Stimulated activated CD8-positive, alpha-beta memory T cell treated with anti-CD3 and anti-CD28 coated beads, Interleukin-12 subunit alpha, Interleukin-12 subunit beta, amount 100 ng/mL, for 1 hour (primary cell): ENCODE measurements at places on chromosomes 12 and 14.

- no peak for DNase-seq
These were observed 536 bp downstream of the PARPBP start for GRCh38 chr12:102120564-102120873.

GRCh38 chr14:95250936-95251335 is 68.8 kb downstream of the CLMN start:
- no peak for DNase-seq

- no peak for DNase-seq
These were observed 13.1 kb downstream of the BATF start for GRCh38 chr14:75535164-75535898.

GRCh38 chr14:23468704-23469126 is 788 bp upstream of the NGDN start:
- DNase-seq: no peak

DNA sequence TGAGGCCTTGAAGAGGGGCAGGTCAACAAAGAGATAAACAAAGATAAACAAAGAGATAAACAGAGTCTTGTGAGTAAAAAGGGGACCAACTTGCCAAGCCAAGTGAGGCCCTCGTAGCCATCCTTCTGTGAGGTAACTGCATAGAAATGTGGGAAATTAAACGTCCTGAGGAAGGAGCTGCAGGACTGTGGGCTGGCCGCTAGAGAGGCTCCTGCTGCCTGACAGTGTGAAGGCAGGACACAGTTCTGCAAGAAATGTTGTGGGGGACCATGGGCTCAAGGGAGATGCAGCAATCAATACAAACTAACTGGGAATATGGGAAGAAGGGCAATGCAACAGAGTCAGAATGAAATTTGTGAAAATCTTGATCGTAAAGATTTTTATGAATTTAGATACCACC is 91.9 kb downstream of the SLC8A3 start:
- DNase-seq: no peak

DNA sequence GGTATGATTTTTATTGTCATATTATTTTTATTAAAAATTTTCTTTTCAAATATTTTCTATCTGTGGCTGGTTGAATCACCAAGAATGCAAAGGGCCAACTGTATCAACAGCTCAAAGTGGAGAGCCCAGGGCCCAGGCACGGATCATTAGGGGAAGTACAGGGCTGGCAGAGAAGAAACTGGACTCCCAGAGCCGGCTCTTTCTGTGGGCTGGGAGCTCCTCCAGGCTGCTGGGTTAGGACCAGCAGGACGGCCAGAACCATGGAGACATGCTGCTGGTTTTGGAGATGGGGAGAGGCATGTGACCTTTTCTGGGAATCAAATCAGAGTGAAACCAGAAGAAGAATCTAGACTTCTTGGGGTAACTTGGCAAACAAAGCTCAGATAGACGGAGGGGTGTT is 220.5 kb downstream of the CACNA1C start:
- DNase-seq: no peak

DNA sequence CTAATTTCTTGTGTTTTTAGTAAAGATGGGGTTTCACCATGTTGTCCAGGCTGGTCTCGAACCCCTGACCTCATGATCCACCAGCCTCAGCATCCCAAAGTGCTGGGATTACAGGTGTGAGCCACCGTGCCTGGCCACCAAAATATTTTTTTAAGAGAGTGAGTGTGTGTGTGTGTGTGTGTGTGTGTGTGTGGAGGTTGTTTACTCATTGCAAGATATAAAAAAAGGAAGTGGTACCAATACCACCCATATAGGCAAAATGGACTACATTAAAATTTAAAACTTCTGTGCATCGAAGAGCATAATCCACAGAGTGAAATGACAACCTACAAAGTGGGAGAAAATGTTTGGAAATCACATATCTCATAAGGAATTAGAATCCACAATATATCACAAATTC is 15.5 kb upstream of the CLEC2A start:
- no peak for DNase-seq

GRCh38 chr12:77932216-77932615 is 101.5 kb downstream of the NAV3 start:
- no peak for DNase-seq

GRCh38 chr14:30621354-30621939 is 672 bp upstream of the SCFD1 start:
- DNase-seq: no peak

DNA sequence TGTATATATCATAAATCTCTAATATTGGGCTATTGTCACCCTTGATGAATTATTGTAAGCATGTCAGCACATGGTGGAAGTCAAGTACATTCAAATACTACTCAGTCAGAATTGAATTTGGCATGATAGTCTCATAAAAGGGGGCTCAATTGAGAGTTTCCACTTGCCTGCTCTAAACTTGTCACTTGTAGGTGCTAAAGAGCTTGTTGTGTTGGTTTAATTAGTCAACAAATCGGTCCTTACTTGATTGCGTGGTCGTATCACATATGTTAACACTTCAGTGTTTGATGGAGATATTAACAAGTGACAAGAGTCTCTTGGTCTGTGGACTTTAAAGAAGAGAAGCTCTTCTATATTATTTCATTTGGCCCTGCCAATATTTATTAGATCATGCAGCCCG is 81.1 kb downstream of the NKX2-1 start:
- DNase-seq: no peak

DNA sequence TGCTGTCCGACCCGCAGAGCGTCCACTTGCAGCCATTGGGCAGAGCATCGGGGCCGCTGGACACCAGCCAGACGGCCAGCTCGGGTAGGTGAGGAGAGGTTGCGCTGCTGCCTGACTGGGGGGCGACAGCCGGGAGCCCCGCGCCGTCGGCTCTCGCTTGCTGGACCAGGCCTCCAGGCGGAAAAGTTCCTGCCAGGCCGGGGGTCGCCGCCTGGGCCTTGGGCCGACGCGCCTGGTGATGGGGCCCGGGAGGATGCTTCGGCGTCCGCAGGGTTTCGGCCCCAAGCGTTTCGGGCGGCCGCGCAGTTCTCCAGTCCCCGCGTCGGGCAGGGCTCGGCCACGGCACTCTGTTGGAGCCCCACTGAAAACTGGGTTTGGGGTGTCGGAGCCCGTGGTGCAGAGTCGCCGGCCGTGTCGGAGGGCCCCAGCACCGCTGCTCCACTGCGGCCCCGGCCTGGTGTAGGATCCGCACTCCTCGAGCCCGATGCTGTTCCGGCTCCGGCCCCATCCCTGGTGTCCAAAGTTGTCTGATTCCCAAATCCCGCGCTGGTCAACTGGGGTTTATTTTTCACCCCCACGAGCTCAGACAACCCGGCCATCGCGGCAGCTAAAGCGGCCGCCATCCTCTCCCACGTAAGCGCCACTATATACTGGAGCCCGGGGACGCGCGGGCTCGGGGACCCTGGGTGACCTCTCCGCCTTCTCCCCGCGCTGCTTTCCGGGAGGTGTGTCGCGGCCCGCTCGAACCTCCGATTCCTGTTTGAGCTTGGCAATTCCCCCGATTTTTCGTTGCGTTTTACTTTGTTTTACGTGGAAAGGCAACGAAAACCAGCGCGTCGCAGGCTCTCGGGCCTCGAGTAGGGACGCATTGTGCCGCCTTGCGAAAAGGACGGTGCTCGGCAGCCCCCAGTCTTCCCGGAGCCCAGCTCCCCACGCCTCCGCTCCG is 872 bp downstream of the VSX2 start:
- no peak for DNase-seq

DNA sequence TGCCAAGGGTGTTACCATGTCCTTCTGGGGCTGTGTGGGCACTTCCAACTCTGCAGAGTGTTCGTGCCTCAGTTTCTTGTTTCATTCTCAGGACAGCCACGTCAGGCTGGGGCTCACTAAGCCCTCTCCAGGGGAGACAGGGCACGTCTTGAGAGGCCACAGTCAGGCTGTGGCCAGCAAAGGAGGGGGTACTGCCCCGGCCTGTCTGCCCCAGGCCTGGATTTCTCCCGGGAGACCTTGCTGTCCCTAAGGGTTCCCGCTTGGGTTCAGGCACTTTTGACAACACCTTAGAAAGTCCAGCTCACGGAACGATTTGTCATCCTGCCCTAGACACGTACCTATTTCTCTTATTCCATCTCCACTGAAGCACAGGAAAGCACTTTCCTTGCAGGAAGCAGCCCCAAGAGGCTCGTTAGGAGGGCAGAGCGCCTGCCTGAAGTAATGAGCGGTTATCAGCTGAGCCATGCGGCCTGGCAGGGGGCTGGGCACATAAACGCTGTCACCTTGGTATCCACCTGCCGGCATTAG is 290.4 kb upstream of the RTL1 start:
- no peak for DNase-seq

- DNase-seq: no peak
These were observed 124.5 kb downstream of the NCOR2 start for GRCh38 chr12:124442772-124443445.

DNA sequence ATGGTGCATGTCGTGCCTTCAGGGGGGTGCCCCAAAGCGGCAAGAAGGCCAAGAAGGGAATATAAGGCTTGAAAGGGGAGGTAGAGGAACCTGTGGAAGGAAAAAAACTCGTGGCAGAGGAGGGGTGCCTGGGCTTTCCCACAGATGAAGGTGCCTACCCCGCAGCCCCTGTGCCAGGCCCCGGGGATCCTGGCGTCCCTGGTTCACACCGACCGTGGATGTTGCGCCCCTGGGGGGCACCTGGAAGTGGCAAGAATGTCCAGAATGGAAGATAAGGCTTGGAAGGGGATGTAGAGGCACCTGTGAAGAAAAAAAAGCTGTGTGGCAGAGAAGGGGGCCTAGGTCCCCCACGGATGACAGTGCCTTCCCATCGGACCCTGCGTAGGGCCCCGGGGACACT is 282.2 kb downstream of the ALG10 start:
- no peak for DNase-seq

DNA sequence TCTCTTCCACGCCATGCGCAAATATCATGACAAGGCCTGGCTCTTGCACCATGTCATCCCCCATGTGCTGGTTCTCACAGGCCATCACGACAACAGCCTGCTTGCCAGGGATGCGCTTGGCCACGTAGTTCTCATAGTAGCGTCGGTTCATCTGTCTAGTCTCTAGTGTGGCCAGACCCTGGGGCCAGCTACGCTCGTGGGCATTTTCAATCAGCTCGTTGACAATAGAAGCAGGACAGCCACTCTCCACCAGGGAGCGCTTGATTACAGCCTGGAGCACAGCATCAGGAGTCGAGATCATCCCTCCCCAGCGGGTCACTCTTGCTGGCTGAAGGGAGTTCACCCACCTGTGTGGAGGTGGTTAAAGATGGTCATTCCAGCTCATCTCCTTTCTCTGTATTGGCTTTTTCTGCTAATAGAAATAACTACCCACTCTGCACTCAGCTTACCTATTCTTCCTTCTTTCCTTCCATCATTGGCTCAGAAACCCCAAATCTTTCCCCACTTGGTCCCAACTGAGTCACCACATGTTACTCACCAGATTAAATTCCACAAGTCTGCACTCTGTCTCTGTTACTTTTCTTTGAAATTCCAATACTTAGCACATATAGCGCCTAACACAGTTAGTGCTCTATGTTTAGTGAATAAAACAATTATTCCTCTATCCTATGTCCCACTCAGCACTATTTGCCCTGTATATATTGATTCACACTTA is 15.1 kb downstream of the RNF41 start:
- DNase-seq: no peak

- no peak for DNase-seq
These were observed 5.0 kb downstream of the AJUBA start for GRCh38 chr14:22977434-22977683.

- DNase-seq: no peak
These were observed 404.7 kb downstream of the MDGA2 start for GRCh38 chr14:47270715-47271114.

DNA sequence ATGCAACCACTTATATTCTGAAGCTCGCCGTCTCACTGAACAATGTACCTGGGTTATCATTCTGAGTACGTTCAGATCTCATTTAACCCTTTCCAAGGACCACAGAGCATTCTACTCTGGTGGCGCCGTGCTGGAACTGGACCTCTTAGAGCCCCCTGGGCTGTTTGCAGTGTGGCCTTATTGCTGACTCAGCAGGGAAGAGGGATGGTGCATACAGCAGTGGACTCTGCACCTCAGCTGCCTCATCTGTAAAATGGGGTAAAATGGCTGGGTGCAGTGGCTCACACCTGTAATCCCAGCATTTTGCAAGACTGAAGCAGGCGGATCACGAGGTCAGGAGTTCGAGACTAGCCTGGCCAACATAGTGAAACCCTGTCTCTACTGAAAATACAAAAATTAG is 2.9 kb downstream of the ALDH2 start:
- DNase-seq: no peak

GRCh38 chr12:124296916-124297351 is 2.0 kb downstream of the RFLNA start:
- DNase-seq: no peak

DNA sequence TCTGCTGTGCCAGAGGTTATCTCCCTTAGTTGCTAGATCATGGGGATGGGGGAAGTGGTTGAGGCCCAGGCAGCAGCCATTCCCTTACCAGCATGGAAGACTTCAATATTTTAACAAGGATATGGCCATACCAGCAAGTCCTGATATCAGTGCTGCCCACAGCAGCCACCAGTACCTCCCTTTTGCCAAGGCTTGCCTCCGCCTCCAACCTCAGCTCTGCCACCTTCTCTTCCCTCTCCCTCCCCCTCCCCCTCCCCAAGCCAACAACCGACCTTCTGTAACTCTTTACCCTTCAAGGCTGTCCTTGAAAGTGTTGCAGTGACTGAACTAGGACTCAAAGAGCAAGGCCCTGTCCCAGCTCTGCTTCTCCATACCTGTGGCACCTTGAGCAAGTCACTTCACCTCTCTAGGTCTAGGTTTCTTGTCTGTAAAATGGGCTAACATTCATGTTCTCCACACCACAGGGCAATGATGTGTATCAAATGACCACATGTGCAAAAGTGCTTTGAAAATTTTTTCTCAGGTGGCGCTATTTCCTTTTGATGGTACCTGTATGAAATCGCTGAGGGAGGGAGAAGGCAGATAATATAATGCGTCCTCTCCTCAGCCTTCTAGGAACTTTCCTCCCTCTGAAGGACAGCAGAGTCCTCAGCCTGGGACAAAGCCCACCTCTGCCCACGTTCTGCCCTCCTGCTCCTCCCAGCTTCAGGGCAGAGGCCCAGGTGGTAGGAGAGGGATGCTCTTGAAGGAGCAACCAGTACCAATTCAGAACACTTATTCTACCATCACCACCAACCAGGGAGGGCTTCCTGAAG is 14.7 kb downstream of the PLEKHG6 start:
- DNase-seq: no peak

DNA sequence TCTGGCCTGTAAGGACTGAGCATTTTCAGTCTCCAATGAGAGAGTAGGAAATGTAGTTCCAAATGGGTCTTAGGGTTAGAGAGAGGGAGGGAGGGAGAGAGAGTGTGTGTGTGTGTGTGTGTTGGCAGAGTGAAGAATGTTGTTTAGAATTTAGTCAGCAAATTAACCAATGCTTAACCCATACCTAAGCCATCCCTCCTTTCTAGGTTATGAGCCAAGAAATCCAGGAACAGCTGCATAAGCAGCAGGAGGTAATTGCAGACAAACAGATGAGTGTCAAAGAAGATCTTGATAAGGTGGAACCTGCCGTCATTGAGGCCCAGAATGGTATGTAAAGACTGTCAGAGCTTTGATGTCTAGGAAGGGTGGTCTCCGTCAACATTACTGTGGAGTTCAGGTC is 56.9 kb downstream of the HSP90AA1 start:
- no peak for DNase-seq

DNA sequence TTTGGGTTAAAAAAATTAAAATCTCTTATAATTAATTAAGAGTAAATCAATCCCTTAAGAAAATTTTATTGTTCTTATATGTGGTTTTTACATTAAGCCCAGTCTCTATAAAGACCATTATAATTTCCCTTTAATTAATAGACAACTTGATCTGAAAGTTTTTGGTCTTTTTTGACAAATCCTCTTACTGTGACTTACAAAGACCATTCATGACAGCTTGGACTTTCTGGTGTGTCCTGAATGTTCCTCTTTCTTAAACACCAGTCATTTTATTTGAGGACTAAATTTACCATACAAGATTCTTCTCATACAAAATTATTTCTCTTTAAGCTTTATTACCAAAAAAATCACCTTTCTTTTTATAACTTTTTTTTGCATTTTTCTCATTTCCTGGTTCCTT is 368.3 kb downstream of the ADGRD1 start:
- DNase-seq: no peak
